ENCODE measurements at places on chromosomes 2 and 18.

GRCh38 chr2:7566382-7566881 lies 649.2 kb downstream of the RNF144A start:
- no peak for DNase-seq

GRCh38 chr2:60710707-60711106 lies 45.4 kb upstream of the PAPOLG start:
- peak; percentile 36 for DNase-seq

- peak; percentile 50 for DNase-seq
Measured at GRCh38 chr2:142037066-142037465, 93.8 kb downstream of the LRP1B start.

DNA sequence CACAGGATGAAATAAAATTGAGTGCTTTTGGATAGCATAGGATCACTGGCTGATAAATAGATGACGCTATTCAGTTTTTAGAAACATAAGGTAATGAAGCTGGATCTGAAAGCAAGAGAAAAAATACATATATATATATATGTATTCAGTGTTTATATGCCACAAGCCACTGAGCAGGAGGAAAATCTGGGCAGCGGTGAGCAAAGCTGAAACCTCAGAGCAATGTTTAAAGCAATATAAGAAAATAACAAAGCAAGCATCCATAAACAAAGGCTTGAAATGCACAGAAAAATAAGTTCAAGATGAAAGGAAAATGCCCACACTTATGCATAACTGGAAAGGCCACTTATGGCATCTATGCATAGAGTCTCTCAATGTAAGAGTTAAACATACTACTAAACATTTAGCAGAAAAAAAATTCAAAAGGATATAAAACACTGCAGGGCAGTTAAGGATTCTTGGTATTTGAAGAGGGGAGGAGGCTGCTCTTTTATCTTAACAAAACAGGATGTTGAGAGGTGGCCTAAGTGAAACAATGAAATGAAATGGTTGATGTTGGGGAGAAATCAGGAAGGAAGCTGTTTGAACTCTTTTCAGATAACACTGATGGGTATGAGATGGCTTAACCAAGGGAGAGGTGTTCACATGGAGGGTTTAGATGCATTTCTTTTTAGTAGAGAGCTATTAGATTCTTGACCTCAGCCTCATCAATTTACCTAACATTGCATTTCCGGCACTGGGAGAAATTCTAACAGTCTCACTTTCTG lies 129.1 kb downstream of the ARHGAP15 start:
- no peak for DNase-seq

- DNase-seq = no peak
Measured at GRCh38 chr2:137223722-137224121, 458.4 kb downstream of the THSD7B start.

DNA sequence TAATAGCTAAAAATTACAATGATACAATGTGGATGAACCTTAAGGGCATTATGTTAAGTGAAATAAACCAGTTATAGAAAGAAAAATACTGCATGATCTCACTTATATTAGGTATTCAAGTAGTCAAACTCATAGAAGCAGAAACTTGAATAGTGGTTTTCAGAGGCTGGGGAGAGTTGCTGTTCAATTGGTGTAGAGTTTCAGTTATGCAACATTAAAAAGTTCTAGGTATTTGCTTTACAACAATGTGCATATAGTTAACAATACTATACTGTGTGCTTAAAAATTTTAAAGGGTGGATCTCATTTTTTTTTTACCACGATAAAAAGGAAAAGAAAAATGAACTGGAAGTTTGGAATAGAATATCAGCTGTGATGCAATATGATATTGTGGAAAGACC lies 479.1 kb downstream of the SPAG16 start:
- peak; percentile 60 for DNase-seq

GRCh38 chr2:236689981-236690380 lies 120.4 kb downstream of the ACKR3 start:
- DNase-seq = no peak

DNA sequence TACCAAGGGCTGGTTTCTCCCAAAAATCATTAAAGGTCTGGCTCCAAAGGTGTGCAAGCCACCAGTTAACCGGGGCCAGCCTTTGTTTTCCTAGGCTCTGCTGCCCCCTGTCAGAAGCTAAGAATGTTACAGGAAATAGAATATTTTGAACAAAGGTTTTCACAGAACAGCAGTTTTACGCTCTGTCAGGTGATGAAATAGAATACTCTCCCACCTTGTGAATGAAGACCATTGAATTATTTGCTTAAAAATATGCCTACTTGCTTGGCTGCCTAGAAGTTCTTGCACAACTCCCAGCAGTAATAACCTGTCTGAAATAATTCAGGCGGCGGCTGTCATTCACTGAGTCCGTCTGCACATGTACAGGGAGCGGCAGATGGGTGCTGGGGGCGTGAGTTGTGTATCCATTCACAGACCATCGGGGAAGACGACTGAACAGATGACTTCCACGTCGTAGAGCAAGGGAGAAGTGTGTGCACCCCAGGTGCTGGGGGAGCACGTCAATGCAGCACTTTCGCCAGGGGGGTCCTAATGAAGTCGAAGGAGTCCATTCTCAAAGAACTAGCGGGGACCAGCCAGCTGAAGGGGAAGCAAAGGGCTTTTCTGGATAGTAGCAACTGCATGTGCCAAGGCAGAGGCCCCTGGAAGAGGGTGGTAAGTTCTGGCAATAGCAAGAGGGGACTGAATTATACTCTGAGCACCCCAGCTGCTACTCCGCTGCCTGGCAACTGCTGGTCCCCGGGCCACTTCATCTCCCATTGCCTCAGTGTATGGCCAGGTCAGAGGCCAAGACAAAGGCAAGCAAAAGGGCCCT lies 56.1 kb downstream of the SF3B1 start:
- peak; percentile 80 for DNase-seq

DNA sequence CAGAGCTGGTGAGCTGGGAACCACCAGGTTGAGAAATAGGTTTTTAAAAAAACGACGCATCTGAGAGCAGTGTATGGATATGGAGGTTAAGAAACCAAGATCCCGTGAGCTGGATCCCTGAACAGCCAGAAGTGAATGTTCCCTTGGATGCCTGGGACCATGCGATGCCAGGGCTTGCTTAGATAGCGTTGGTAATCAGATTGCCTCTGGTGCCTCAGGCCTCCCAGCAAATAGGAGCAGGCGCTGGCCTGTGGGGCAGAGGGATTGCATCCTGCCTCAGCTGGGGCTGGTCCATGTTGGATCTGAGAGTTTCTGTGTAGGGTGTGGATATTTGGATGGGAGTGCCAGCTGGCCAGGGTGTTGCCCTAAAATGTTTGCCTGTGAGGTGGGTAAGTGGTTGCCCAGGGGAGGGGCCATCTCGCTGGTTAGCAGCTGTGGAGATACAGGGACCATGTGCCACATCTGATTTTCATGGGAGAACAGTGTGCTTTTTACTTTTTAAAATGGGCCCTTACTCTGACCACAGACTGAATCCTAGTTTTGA lies 80.8 kb upstream of the MCFD2 start:
- no peak for DNase-seq

- DNase-seq = no peak
Measured at GRCh38 chr18:77069931-77070330, 62.7 kb downstream of the MBP start.

DNA sequence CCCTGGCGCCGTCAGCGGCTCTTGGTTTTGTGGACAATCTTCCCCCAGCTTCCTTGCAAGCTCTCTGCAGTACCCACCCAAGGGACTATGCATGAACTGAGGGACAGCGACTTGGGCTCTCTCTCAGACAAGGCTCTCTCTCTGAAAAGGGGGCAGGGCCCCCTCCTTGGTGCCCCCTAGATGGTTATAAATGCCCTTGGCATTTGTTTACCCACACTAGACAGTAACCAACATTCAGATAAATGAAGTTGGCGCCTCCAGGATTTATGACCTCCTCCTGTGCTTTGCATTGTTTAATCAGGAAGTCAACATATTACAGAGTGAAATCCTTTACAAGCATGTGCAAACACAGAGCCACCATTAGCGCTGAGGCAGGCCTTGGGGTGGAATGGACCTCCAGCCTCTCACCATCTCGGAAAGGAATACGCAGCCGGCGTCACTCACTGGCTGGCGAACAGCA lies 547.4 kb upstream of the ID2 start:
- DNase-seq = no peak

GRCh38 chr18:37554399-37554787 lies 11.2 kb downstream of the CELF4 start:
- DNase-seq = no peak

DNA sequence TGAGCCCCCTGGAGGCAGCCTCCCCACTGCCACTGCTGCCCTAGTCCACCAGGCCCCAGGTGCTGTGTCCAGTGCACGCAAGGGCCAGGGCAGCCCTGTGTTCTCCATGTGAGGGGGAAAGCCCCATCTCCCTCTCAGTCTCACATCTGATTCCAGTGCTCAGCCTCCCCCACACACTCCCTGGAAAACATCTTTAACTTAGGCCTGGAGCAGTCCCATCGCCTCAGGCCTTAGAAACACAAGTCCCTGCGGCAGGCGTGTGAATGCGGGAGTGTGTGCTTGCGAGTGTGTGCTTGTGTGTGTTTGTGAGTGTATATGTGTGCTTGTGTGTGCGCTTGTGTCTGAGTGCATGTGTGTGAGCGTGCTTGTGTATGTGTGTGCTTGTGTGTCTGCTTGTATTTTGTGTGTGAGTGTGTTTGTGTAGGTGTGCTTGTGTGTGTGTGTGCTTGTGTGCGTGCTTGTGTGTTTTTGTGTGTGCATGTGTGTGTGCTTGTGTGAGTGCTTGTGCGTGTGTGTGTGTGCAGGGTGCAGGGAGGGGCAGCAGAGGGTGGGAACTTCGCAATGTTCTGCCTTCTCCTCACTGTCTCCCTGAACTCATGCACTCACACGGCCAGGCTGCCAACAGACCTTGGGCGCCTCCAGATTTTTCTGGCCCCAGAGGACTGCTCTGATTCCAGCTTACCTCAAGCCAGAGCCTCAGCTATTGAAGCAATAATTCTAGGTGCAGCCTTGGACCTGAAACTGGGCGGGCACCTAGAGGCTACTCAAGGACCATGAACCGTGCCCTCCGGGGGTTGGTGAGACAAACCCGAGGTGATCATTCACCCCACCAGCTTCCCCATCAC lies 139.6 kb downstream of the CABLES1 start:
- DNase-seq = no peak

GRCh38 chr2:37039580-37039979 lies 44.6 kb downstream of the HEATR5B start:
- DNase-seq = no peak

GRCh38 chr18:10705786-10706185 lies 180.0 kb downstream of the NAPG start:
- DNase-seq = no peak

DNA sequence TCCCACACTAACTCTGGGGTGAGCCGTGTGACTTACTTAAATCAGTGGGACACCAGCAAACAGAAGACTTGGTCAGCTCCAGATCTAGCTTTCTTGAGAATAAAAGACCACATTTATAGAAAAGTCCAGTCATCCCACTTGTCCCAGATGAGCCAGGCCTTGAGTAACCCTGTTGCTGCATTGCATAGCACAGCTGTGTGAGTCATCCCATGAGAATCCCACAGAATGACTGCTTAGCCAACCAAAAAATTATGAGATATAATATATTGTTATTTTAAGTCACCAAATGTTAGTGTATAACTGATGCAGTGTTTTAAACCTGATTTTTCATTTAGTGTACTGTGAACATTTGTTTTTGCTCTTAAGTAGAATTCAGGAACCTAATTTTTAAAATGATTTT lies 94.2 kb upstream of the FSHR start:
- peak; percentile 97 for DNase-seq

DNA sequence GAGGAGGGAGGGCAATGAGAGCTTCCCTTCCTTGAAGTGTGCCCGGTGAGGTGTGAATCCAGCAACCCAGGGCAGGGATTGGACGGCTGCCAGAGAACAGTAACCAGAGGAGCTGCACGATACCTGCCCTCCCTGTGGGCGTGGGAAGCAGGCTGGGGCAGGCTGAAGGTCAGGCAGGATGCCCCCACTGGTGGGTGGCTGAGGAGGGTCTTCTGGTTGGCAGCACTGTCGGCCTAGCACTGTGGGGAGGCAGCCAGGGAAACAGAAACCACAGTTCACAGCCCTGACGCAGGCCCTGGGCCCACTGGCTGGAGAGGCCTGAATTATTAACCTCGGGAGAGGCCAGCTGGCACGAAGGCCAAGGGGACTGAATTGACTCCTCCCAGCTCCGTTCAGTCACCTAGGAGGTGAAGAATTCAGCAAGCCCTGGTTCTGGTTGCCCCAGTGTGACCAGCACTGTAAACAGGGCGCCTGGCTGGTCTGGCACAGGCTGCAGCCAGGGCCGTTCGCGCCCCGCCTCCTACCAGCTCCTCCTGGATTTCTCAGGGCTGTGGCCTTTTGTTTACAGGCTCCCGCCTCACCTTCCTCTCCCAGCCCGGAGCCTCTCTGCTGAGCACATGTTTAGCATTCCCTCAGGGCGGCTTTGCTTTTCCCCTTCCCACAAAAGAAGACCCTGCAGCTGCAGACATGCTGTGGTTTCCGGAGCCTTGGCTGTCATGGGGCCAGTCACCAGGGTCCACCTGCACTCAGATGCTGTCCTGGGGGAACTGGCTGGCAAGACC lies 97.8 kb downstream of the B3GNT2 start:
- no peak for DNase-seq

DNA sequence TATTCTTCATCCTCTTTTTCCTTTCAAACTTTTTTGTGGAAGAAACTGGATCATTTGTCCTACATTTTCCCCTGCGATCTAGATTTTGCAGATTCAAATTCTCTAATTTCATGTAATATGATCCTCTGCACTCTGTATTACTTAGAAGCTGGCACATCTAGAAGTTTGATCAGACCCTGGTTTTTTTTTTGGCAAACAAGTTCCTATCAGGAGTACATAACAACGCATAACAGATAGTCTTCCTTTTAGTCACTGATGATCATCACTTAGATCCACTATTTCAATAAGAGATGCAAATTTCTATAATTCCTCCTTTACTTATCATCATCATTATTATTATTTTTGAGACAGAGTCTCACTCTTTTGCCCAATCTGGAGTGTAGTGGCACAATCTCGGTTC lies 117.1 kb downstream of the CDH2 start:
- DNase-seq = no peak

GRCh38 chr2:241530571-241530970 lies 22.2 kb upstream of the STK25 start:
- no peak for DNase-seq

- peak; percentile 98 for DNase-seq
Measured at GRCh38 chr2:46847185-46847710, 68.4 kb downstream of the MCFD2 start.

DNA sequence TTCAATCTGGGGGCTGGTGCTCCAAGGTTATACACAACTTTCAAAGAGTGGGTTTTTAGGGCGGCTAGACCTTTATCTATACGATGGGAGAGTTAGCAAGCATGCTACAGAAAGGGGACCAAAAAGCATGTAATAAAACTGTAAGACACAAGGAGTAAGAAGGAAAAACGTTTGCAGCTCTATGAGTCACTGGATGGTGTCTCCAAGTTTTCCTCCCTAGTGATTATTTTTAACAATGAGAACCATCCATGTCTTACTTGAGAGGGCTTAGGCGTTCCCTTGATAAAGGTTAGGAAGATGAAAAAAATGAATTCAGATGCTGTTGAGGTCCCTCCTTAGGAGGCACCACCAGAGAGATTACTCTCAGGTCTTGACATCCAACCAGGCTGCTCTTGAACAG lies 75.9 kb downstream of the HRH4 start:
- no peak for DNase-seq

GRCh38 chr2:178202927-178203326 lies 8.6 kb downstream of the OSBPL6 start:
- DNase-seq = no peak
